GM06990 (cell line): ENCODE measurements at places on chromosomes 13 and 19.

- DNase-seq, result peak; percentile 76
Observed at GRCh38 chr19:7681340-7682174, 924 bp downstream of the TRAPPC5 start.

GRCh38 chr13:40515702-40516101 lies 150.7 kb downstream of the FOXO1 start:
- no peak for DNase-seq

DNA sequence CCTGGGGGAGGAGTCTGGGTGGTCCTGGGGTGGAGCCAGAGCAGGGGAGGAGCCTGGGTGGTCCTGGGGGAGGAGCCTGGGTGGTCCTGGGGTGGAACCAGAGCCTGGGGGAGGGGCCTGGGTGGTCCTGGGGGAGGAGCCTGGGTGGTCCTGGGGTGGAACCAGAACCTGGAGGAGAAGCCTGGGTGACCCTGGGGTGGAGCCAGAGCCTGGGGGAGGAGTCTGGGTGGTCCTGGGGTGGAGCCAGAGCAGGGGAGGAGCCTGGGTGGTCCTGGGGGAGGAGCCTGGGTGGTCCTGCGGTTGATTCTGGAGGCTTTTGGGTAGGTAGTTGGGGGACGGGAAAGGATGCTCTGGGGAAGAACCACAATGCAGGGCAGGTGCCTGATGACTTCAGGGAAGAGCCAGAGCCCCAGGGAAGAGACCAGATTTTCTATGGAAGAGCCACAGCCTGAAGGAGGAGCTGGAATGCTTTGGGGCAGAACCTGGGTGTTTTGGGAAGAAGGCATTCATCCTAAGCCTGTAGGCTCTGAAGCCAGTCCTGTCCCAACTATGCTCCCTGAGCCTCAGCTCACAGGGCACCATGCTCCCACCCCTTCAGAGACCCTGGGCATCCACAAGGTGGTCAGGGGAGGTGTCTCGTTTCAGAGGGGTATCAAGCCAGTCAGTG lies 15.0 kb downstream of the MRPS12 start:
- no peak for DNase-seq

DNA sequence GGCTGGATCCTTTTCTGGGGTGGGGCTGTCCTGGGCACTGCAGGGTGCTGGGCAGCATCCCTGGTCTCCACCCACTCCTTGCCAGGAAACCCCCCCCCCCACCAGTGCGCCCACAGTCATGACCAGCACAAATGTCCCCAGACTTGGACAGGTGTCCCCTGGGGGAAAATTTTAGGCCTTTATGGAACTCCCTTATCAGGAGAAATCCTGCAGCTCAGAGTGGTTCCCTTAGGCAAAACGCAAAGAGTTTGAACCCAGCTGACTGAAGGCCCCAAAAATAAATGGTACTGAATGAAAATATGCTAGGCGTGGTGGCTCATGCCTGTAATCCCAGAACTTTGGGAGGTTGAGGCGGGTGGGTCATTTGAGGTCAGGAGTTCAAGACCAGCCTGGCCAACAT lies 51.8 kb downstream of the GADD45B start:
- no peak for DNase-seq

DNA sequence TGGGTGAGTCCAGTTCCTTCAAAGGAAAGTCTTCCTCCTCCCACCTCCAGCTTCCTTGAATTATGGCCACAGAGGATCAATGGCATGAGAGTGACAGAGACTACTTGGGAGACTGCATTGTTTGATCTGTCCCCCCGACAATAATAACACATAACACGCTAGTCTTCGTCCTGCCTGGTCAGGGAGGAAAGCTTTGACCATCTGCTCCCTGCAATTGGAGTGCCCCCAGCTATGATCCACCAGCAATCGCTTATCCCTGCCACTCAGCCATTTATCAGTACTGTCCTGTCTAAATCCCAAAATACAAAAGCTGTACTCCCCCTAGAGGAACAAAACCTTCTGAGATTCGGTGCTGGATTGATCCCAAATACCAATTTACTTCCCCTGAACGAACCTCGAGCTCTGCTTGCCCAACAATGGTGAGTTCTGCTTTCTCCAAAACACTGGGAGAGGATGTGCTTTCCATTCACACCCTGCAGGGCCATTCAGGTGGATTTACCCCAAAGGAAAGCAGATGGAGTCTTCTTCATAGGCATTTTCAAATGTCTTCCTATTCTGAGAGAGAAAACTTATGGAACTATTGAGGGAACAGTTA lies 466.7 kb downstream of the TSHZ3 start:
- DNase-seq, result no peak

DNA sequence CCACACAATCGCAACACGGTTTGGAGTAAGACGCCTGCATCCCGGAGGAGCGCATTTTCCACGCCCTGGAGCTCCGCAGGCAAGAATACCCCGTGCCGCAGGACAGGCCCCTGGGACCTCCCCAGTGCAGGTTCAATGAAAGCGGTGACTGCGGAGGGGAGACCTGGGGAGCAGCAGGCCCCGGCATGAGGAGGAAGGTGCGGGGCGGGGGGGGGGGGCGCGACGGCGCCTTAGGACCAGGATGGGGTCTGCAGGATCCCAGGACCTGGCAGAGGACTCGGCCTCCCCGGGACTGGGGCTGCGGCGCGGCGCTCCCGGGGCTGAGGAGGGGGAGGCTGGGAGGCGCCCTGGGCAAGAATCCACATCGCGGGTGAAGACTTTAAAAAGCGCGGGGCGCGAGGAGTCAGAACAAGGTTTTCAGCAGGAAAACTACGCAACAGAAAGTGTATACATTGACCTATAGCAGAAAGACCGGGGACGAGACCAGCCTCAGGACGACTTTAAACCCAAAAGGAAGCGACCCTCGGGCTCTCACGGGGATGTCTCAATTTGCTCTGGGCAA lies 432 bp downstream of the ZNF611 start:
- DNase-seq, result no peak

DNA sequence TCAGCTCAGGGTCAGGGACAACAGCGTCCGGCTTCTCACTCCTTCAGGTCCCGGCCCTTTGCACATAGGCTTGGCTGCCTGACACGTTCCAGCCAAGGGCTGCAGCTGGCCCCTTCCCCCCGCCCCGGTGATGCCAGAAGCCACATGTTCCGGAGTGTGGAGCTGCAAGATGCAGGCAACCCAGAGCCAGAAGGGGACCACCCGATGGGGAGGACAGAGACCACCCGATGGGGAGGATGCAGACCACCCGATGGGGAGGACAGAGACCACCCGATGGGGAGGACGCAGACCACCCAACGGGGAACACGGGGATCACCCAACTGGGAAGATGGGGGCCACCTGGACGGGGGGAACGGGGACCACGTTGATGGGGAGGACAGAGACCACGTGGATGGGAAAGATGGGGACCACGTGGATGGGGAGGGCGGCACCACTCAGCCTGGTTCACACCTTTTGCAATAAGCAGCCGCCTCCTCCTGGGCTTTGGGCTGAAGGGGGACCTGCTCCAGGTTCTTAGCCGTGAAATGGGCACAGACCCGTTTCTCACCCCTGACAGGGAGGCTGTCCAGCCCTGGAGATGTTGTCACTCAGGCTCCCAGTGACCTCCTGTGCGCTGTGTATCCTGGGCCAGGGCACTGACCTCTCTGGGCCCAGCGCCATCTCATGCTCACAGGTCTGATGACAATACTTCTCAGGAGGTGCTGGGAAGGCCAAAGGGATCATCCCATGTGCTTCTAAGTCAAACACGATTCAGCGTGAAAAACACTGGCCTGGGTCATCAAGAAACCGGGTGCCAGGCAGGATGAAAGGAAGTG lies 34.5 kb downstream of the C13orf46 start:
- no peak for DNase-seq

- DNase-seq, result no peak
Observed at GRCh38 chr13:45879666-45880065, 28.1 kb upstream of the SIAH3 start.

DNA sequence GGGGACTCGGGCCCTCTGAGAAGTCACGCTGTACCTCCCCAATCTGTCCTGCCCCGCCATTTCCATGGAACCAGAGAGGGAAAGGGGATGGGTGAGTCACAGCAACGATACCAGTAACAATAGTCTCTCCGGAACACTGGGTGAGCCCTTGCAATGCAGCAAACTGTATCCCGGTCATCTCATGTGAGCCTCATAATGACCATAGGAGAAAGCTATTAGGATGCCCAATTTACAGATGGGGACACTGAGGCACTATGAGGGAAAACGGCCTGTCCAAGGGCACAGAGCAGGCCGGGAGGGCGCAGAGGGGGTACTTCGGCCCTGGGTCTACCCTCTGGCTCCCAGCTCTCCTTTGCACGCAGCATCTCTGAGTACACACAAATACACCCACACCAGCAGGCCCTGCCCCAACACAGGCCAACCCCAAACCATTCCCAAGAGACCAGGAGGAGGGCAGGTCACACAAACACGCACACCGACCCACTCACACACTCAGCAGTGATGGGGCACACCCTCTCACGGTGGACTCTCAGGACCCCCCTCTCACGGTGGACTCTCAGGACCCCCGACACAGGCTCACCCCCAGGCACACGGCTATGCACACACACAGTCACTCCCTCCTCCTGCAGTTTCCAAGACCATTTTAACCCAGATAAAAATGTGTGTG lies 18.2 kb downstream of the LRRC4B start:
- DNase-seq, result no peak

DNA sequence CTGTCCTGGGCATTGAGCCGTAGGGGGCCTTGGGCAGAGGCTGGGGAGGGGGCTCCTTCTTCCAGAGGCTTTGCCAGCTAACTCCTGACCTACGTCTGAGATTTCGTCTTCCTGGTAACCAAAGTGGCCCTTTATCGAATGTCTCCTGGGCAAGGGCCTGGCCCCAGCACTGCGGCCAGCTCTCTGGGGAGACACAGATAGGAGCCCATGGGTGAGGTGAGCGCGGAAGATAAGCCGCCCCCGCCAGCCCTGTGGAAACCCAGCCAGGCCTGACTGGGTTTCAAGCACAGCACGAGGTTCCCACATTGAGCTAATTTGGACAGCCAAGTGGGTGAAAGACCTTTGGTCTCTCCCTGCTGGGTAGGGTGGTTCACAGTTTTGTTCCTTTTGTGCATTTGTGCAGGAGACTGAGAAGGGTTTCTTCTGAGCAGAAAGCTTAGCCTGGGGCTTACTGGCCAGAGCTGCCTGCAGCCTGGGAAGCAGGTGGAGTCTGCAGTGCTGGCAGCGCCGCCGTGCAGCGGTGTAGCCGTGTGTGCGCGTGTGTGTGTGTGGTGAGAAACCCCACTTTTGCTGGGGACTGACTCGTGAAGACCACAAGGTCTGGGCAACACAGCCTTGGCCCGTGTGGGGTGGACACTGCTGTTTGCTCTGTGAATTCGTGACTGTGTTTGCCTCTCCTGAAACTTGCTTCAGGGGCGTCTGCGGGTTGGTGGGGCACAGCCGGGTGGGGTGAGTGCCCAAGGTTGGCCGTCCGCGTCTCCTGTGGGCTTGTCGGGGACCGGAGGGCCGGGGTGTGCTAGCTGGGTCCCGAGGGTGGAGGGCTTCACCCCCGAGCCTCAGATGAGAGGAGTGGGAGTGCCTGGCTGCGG lies 2.5 kb downstream of the BSG start:
- peak; percentile 68 for DNase-seq

DNA sequence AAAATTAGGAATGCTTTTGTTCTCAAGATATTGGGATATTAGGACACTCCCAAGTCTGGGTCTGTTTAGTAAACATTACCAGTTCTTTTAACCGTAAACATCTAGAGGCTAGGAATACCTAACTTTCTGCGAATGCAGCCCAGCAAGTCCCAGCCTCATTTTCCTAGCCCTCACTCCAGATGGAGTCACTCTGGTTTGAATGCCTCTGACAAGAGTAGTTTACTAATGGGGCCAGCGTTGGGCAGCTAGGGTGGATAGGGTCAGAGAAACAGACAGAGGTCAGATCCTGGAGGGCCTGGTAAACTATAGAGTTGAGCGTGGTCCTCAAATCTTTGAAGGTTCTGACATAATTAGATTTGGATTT lies 53.6 kb downstream of the WDFY2 start:
- no peak for DNase-seq

- DNase-seq, result no peak
Observed at GRCh38 chr19:54431255-54431838, 16.1 kb downstream of the TTYH1 start.

DNA sequence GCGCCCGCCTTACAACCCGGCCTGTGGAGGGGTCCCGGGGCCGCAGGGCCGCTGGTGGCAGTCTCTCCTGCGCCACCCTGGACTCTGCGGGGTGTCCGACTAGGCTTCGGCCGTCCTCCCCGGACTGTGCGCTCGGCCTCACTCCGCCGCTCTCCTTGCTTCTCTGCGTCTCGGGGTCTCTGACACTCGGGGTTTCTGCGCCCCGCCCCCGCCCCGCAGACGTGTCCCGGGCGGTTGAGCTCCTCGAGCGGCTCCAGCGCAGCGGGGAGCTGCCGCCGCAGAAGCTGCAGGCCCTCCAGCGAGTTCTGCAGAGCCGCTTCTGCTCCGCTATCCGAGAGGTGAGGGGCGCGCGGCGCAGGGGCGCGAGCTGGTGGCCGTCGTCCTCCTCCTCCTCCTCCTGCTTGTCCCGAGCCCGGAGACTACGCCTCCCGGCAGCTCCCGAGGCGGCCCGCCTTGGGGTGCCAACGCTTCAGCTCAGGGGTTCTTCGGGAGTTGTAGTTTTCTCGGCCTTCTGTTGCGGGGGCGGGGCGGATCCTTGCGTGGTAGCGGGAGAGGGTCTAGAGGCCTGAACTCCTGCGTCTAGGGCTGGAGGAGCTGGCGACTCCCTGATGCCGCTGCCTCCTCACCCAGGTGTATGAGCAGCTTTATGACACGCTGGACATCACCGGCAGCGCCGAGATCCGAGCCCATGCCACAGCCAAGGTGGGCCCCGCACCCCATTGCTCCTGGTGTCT lies 627 bp downstream of the LIN7B start:
- DNase-seq, result no peak

DNA sequence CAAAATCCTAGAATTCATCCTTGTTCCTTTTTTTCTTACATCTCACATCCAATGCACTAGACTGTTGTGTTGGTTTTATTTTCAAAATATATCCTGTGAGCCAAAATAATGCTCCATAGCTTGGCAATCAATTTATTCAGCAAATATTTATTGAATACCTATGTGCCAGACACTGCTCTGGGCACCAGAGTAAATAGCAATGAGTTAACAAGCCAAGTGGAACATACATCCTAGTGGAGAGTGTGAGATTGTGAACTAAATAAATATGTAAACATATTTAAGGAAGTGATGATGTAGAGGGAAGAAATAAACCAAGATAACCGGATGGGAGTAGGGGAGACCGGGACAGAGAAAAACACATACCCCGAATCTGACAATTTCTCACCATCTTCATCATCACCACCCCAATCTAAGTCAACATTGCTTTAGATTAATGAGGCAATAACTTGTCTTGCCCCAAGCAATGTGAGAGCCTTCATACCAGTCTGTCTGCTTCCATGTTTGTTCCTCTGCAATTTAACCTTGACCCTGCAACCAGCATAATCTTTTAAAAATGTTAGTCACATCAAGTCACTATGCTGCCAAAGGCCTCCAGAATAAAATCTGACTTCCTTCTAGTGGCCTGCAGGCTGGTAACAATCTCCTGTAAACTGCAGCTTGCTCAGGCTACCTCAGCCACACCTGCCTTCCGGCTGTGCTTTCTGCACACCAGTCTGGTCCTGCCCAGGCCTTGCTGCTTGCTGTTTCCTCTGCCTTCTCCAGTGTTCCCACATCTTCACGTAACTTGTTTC lies 199.2 kb downstream of the DLEU7 start:
- DNase-seq, result no peak

GRCh38 chr13:90107661-90108060 lies 1239.8 kb upstream of the MIR17HG start:
- no peak for DNase-seq

- no peak for DNase-seq
Observed at GRCh38 chr13:106443607-106444322, 91.7 kb downstream of the EFNB2 start.
